ENCODE measurements at places on chromosomes 5 and 9.
A peak's percentile ranks its signal among the peaks of the same experiment; 100 is the strongest.

- DNase-seq, result peak; percentile 24
These were observed 813.3 kb upstream of the WWC1 start for GRCh38 chr5:167478188-167478587.

DNA sequence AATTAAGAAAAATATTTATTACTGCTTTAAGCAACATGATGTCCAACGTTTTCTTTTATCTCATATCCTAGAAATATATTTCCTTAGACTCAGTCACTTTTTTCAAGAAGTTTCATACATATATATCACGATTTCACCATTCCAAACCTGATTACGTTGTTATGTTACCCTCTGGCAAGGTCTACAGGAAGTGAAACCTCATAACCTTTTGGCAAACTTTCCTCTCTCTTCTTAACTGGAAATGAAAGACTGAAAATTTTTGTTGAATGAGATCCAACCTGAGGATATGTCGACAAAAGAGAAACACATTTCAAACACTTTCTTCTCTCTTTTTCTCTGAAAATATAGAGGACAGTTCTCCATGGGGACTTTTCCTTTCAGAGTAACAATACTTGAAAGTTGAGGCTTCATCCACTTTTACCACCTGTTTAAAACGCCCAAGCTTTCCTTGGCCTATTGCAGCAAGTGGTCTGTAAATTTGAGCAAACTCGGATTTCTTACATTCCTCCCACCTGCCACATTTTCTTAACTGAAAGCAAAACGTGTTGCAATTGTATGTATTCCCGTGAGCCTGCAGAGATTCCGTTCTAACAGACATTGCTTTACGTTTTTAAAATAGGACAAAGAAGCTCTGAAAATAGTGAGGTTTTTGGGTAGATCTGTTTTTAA lies 298.1 kb downstream of the CETN3 start:
- no peak for DNase-seq

DNA sequence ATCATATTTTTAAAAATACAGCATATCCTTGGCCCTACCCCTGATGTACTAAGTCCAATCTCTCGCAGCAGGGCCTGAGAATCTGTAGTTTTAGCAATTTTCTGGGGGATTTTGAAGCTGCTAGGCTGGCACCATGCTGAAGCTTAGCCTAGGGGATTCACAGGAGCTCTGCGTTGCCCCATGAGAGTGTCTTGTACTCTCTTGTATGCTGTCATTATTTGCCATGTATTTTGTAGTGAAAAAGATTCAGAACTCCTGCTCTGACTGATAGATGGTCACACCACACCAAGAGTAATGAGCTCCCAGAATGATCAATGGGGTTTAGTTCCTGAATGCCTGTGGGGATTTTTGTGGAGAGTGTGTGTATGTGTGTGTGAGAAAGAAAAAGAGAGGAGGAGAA lies 20.7 kb upstream of the TRMT10B start:
- no peak for DNase-seq

DNA sequence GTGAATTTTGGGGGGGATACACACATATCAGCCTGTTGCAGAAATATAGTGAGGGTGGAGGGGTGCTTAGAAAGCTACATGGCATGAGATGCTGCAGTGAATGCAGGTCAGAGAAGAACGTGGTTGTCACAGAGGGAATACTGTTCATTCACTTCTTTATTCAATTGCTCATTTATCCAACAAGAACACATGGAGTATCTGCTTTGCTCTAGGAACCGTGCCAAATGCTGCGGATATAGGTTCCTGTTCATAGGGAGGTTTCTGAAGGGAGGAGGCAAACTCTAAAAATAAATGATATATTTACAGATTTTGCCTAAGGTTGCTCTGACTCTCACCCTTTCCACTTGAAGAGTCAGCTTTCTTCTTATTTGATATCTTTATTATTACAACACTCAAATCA lies 444.3 kb upstream of the CLINT1 start:
- DNase-seq, result no peak

DNA sequence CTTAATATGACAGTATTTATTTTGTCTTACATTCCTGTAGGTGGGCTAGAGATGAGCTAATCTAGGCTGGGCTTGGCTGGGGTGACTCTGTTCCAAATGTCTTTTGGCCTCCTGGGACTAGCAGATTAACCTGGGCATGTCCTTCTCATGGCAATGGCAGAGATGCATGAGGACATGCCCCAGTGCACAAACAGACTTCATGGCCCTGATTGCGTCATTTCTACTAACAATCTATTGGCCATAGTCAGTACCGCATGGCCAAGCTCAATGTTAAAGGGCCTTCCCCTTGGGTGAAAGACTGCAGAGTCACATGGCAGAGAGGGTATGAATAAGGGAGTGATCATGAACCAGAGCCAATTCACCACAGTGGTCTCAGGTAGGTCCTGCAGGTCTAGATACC lies 313.4 kb downstream of the MSX2 start:
- DNase-seq, result no peak

- DNase-seq, result no peak
These were observed 88.0 kb downstream of the PDZD2 start for GRCh38 chr5:31726952-31727351.

DNA sequence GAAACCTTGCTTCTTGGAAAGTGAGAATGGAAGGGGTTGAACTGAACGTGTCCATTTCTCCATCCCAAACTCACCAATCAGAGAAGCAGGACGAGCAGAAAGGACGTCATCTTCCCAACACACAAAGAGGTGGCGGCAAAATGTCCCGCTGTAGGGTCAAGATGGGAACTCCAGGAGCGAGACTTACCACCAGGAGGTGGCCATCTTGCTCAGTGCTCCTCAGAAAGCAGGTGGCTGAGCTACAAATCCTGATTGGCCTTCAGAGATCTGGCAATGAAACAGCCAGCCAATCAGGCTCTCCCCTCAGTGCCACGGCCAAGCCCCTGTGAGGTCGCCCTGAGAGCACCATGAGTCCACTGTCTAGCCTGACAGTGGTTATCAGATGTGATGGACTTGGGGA lies 259.0 kb downstream of the NDUFS4 start:
- no peak for DNase-seq

- no peak for DNase-seq
These were observed 254.1 kb upstream of the IRX4 start for GRCh38 chr5:2136728-2137333.

- DNase-seq, result no peak
These were observed 43.2 kb upstream of the PRSS3 start for GRCh38 chr9:33752130-33752637.

- DNase-seq, result no peak
These were observed 321.9 kb downstream of the EBF1 start for GRCh38 chr5:158777647-158778350.

DNA sequence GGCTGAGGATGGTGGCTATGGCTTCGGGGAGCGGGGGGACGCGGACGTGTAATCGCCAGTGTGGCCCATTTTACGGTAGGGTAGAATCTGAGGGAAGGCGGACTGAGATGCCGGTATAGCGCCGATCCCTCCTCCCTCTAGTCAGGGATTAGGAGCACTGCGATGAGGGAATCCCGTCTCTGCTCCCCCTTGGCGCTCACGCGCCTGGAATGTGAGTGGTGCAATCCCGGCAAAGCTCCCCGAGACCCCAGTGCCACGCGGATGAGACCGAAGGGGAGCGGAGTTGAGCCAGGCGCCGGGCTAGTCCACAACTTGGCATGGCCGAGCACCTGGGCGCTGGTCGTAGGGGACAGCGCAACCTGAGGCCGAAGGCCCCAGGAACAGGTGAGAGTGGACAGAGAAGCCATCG lies 2.2 kb downstream of the NPR3 start:
- DNase-seq, result no peak

GRCh38 chr5:96048763-96049162 lies 87.1 kb upstream of the ELL2 start:
- no peak for DNase-seq
